Kidney (tissue), 22 donors: ENCODE measurements at places on chromosomes 12 and 14. TPM values are rescaled to one million over a fixed set of nuclear protein-coding genes. Genes with fewer than 3 reads are reported as not detected.

Gene OR6S1
- polyA plus RNA-seq, result not detected

- H3K4me3 ChIP-seq, result no peak overlapping the region
- no peaks in the 10 kb centered on the region for H3K27me3 ChIP-seq
- no peaks in the 10 kb centered on the region for H3K36me3 ChIP-seq
- DNase-seq, result no peak
- H3K27ac ChIP-seq, result no peak overlapping the region
Observed at GRCh38 chr14:101591121-101591520, 29.8 kb downstream of the DIO3 start.

Gene KLRC3
- polyA plus RNA-seq, result not detected

Gene ZNF385A
- polyA plus RNA-seq, result 10.2 TPM

DNA sequence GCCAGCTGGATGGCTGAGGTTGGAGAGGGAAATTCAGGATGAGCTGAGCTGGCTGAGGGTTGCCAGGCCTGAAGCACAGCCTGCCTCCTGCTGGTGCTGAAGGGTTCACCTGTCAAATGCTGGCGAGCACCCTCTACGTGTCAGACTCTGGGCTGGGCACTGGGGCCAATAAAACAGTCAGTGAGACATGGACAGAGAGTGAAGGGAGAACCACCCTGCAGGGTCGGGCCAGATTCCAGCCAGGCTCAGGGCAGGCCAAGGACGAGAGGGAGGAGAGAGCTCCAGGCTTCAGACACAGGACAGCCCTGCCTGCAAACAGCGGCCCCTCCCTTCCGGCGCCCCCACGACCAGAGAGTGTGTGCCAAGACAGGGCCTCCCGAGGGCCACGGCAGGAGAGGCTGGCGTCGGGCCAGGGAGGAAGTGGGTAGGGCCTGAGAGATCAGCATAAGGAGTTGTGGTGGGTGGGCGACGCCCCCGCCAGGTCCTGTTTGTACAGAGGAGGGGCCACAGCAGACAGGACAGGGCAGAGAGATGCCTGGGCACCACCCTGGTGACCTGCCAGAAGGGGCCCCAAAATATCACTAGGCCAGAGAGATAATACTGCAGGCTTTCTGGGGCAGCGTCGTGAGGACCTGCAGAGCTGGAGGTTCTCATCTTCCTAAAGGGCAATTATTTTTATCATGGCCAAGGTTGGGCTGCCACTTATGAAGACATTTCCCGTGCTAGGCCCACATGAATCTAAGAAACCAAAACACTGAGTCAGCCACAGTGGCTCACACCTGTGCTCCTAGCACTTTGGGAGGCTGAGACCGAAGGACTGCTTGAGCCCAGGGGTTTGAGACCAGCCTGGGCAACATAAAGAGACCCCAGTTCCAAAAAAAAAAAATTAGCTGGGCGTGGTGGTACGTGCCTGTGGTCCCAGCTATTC lies 73.1 kb upstream of the GPR68 start:
- H3K4me1 ChIP-seq, result peaks cover 9% of the 10 kb centered on the region
- H3K36me3 ChIP-seq, result no peaks in the 10 kb centered on the region
- H3K27me3 ChIP-seq, result no peaks in the 10 kb centered on the region

Gene CLEC2A
- not detected for polyA plus RNA-seq

GRCh38 chr12:65171870-65172269 lies 2.5 kb downstream of the LEMD3 start:
- H3K36me3 ChIP-seq, result no peaks in the 10 kb centered on the region
- DNase-seq, result no peak
- H3K4me3 ChIP-seq, result peak overlapping the region; percentile 53
- H3K4me1 ChIP-seq, result peaks cover 11% of the 10 kb centered on the region
- no peaks in the 10 kb centered on the region for H3K27me3 ChIP-seq

DNA sequence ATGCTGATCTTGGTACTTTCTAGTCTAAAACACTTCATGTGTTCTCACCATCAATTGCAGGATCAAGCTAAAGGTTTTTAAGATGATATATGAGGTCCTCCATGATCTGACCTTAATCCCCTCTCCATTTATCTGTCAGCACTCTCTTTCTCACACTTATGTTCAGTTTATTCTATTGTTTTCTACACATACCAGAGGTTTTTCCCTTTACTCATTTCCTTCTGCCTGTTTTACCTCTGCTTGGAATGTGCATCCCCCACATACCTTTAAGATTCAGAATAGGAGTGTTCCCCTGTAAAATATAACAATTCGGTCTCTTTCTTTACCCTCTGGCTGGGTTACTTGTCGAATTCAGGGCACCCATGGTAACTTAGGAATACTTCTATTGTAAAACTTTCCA lies 219.1 kb upstream of the PKP2 start:
- no peaks in the 10 kb centered on the region for H3K36me3 ChIP-seq
- no peaks in the 10 kb centered on the region for H3K4me1 ChIP-seq
- H3K4me3 ChIP-seq, result no peak overlapping the region
- H3K27ac ChIP-seq, result no peak overlapping the region
- no peaks in the 10 kb centered on the region for H3K27me3 ChIP-seq
- no peak for DNase-seq

GRCh38 chr12:29528161-29528560 lies 30.7 kb upstream of the OVCH1 start:
- no peak overlapping the region for H3K4me3 ChIP-seq
- H3K36me3 ChIP-seq, result no peaks in the 10 kb centered on the region
- H3K4me1 ChIP-seq, result peaks cover 2% of the 10 kb centered on the region
- no peak overlapping the region for H3K27ac ChIP-seq

DNA sequence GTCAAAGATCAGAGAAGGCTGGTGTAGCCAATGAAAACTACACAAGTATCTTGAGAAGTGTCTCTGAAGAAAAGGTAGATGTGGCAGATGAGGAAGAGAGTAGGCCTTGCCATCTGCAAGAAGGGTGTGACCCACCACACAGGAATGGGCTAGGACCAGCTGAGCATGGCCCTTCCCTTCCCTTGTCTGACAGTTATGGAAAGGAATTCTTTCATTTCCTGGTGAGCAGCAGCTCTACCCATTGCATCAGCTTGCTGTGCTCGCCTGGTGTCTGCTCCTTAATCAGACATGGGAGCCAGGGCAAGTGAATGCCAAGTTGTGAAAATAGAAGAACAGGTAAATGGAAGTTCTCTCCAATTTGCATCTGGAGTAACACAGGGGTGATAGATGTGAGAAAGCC lies 145.2 kb upstream of the KRR1 start:
- DNase-seq, result no peak
- no peak overlapping the region for H3K27ac ChIP-seq

Gene SLC17A8
- 0.09 TPM for polyA plus RNA-seq

GRCh38 chr12:126772171-126772864 lies 1494.7 kb upstream of the TMEM132C start:
- no peaks in the 10 kb centered on the region for H3K36me3 ChIP-seq
- H3K27ac ChIP-seq, result no peak overlapping the region
- DNase-seq, result no peak
- peak overlapping the region; percentile 31 for H3K4me3 ChIP-seq
- no peaks in the 10 kb centered on the region for H3K27me3 ChIP-seq

GRCh38 chr14:76772300-76773187 lies 11.3 kb downstream of the VASH1 start:
- H3K4me1 ChIP-seq, result peaks cover 11% of the 10 kb centered on the region
- no peaks in the 10 kb centered on the region for H3K36me3 ChIP-seq
- H3K27me3 ChIP-seq, result no peaks in the 10 kb centered on the region

- no peaks in the 10 kb centered on the region for H3K36me3 ChIP-seq
- no peak for DNase-seq
- H3K27ac ChIP-seq, result no peak overlapping the region
Observed at GRCh38 chr14:26741711-26742212, 143.9 kb upstream of the NOVA1 start.

Gene CD4
- polyA plus RNA-seq, result 12.2 TPM

DNA sequence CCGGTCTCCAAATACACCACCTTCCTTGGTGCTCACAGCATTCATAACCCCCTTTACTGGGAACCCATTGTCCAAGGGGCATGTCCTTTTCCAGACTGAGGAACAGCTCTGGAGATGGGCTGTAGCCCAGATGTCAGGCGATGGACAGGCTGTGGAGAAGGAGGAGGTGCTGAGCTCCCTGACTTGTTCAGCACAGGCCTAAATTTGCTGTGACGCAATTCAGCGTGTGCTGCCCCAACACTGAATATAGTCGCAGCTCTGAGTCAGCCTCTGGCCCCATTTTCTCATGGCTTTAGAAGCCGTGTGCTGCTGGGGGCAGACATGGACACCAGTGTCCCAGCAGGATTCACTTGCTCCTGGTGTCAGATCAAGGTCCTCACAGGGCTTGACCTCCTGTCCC lies 269.1 kb downstream of the EMP1 start:
- no peaks in the 10 kb centered on the region for H3K27me3 ChIP-seq
- no peaks in the 10 kb centered on the region for H3K4me1 ChIP-seq
- H3K27ac ChIP-seq, result no peak overlapping the region
- no peak for DNase-seq
- H3K4me3 ChIP-seq, result no peak overlapping the region

DNA sequence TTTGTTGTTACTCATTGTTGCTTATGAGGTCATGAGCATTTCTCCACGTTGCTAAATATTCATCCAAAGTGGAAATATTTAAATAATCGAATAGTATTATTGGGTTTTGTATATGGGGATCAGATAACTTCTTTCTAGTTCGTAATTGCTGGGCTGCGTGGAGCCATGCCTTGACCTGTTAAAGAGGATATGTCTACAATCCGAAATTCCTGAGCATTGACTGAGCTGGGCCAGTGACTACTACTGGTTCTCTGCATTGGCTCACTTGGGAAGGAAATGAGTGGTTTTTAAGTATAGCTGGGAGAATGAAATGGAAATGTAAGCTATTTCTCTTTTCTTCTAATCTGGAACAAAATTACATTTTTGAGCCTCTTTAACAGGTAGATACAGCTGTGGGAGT lies 163.2 kb downstream of the RPL10L start:
- no peak for DNase-seq
- no peaks in the 10 kb centered on the region for H3K36me3 ChIP-seq
- H3K27ac ChIP-seq, result no peak overlapping the region
- H3K4me3 ChIP-seq, result no peak overlapping the region

- DNase-seq, result no peak
- H3K36me3 ChIP-seq, result no peaks in the 10 kb centered on the region
- no peaks in the 10 kb centered on the region for H3K27me3 ChIP-seq
- no peaks in the 10 kb centered on the region for H3K4me1 ChIP-seq
- H3K4me3 ChIP-seq, result no peak overlapping the region
Observed at GRCh38 chr12:82299319-82300025, 58.7 kb downstream of the CCDC59 start.

DNA sequence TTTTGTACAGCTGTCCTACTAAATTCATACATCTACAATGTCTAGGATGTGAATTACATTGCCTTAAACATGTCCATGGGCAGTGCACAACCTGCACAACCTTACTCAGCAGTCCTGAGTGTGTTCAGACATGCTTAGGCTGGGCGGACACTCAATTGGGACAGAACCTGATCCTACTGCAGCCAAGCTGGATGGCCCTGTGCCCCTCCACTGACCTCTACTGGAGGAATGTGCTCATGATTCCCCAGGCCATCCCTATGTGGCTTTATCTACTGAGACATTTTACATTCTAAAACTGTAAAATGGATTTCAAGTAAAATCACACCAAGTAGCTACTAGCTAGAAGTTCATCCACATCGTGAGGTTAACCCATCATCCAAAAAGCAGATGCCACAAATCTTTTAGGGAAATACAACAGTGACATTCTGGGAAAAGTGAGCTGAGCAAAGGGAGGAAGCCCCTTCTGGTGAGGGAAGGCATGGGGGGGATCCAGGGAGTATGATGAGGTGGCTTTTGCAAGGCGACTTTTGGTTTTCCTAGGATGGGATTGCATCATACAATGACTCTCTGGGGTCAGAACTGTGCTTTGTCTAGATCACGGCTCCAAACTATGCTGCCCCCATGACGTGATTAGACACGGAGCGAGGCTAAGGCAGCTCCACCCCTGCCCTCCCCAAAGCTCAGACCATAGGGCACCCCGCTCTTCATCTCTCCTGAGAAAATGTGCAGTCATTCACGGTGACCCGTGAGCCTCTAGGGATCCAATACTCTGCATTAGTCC lies 911.7 kb upstream of the TMEM132C start:
- no peaks in the 10 kb centered on the region for H3K27me3 ChIP-seq
- no peak for DNase-seq
- no peak overlapping the region for H3K27ac ChIP-seq
- no peak overlapping the region for H3K4me3 ChIP-seq
- H3K4me1 ChIP-seq, result no peaks in the 10 kb centered on the region

Gene TMTC1
- 10.9 TPM for polyA plus RNA-seq

Gene PPP1R36
- 2.8 TPM for polyA plus RNA-seq

- peaks cover 2% of the 10 kb centered on the region for H3K27me3 ChIP-seq
- peak; percentile 50 for DNase-seq
- H3K4me3 ChIP-seq, result peak overlapping the region; percentile 74
- no peak overlapping the region for H3K27ac ChIP-seq
Observed at GRCh38 chr14:47674543-47675465, 601 bp downstream of the MDGA2 start.

- H3K4me3 ChIP-seq, result no peak overlapping the region
- no peak for DNase-seq
- no peak overlapping the region for H3K27ac ChIP-seq
- H3K4me1 ChIP-seq, result peaks cover 4% of the 10 kb centered on the region
- H3K36me3 ChIP-seq, result no peaks in the 10 kb centered on the region
- H3K27me3 ChIP-seq, result peaks cover 4% of the 10 kb centered on the region
Observed at GRCh38 chr12:132596016-132596415, 14.4 kb downstream of the LRCOL1 start.
